ENCODE measurements at places on chromosomes 4 and X. TPM values are rescaled to one million over a fixed set of nuclear protein-coding genes. Genes with fewer than 3 reads are reported as not detected.

Gene PAGE1
- not detected for polyA plus RNA-seq

Gene P2RY10
- polyA plus RNA-seq: not detected

Gene HMGB3
- polyA plus RNA-seq: 10.0 TPM

Gene TMEM131L
- polyA plus RNA-seq: 5.8 TPM

Gene NXF2B
- not detected for polyA plus RNA-seq

Gene ERAS
- not detected for polyA plus RNA-seq

Gene HTN3
- not detected for polyA plus RNA-seq

Gene GALNTL6
- 0.10 TPM for polyA plus RNA-seq

Gene ABCD1
- 7.5 TPM for polyA plus RNA-seq

Gene SLC9A6
- polyA plus RNA-seq: 3.0 TPM

Gene ZNF141
- polyA plus RNA-seq: 2.8 TPM

Gene ZNF732
- polyA plus RNA-seq: 0.06 TPM

Gene MSMO1
- 12.5 TPM for polyA plus RNA-seq

Gene SHOX
- 0.11 TPM for polyA plus RNA-seq

Gene PLAC1
- not detected for polyA plus RNA-seq

Gene STARD8
- 3.0 TPM for polyA plus RNA-seq

Gene DMRTC1
- polyA plus RNA-seq: not detected

Gene TBC1D1
- 11.7 TPM for polyA plus RNA-seq

Gene NLRP2B
- polyA plus RNA-seq: not detected

Gene IKBKG
- polyA plus RNA-seq: 10.6 TPM

Gene TRAM1L1
- 1.0 TPM for polyA plus RNA-seq

Gene ANOS1
- 0.90 TPM for polyA plus RNA-seq

Gene CT45A3
- not detected for polyA plus RNA-seq

Gene TCEAL7
- polyA plus RNA-seq: 0.53 TPM
